ENCODE measurements at places on chromosomes 3 and 15.

DNA sequence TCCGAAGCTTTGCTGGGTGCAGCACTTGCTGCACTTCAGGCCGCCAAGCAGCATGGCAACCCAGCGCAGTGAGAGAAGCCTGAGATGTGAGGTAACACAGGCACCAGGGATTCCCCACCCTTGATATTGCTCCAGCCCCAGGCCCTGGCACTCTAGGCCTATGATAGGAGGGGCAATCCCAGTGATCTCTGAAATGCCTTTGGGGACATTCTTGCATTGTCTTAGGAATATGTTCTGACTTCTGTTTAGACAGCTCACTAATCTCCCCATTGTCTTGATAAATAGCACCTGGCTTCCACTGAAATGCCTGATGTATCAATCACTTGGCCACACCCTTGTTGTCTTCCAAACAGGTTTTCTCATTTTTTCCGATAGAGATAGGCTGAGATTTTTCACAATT, 102.8 kb downstream of the SOX14 start:
- DNase-seq, result no peak

DNA sequence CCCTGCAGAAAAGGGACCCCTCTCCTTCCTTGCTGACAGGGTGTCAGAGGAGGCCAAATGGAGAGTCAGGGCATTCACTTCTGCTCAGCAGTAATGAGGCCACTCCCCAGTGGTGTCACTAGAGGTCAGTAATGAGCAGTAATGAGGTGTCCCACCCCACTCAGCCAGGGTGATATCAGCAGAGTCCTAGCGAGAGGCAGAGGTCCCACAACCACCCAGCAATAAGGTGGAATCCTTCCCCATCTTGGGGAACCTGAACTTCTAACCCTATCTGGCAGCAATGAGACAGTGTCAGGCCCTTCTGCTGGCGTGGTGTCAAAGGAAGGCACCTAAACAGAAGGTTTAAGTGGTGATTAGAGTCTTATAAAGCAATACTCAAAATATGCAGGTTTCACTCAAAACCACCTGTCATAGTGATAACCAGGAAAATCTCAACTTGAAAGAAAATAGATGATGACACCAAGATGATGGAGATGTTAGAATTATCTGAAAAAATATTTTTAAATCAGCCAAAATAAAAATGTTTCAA, 12.9 kb downstream of the OCA2 start:
- DNase-seq, result peak; percentile 58

GRCh38 chr3:62131620-62132019, 241.7 kb downstream of the FEZF2 start:
- DNase-seq, result no peak

GRCh38 chr15:55221090-55222011, 24.6 kb upstream of the RSL24D1 start:
- peak; percentile 70 for DNase-seq

DNA sequence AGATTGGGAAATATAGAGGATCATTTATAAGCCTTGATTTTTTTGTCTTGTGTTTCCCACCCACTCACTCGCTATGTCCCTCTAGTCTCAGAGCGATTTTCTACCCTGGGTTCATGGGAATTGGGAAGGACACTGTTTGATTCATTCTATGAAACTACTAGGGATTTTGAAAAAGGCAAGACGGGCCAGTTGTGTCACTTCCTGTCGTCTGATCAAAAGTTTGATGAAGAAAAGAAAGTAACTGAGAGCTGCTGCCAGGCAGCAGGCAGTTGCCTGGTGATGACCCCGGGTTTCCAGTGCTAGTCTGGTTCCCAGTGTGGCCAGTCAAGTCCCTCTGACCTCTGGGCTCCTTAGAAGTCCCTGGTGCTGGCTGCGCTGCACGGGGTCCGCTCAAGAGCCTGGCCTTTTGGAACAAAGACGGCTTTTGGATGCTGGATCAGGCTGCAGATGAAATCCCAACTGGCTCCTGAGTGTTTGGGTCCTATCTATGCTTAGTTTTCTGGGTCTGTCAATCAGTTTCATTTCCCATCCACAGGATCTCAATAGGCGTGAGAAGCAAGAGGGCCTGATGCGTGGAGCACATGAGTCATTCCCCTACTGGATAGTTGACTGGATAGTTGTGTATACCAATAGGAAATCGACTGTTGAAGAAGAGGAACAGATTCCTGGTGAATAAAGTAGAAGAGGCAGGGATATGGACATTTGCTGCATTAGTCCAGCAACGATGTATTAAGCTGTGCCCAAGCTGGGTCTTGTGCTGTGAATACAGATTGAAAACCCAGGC, 89.7 kb downstream of the EEFSEC start:
- DNase-seq, result peak; percentile 28

- no peak for DNase-seq
Measured at GRCh38 chr3:15110206-15110605, 11.3 kb upstream of the RBSN start.

GRCh38 chr3:119965692-119966091, 128.6 kb downstream of the GSK3B start:
- no peak for DNase-seq

- DNase-seq, result no peak
Measured at GRCh38 chr3:31445701-31446100, 87.0 kb upstream of the STT3B start.

GRCh38 chr15:32928876-32929275, 211.1 kb downstream of the GREM1 start:
- no peak for DNase-seq

GRCh38 chr3:86990734-86991481, at the start of gene VGLL3:
Gene VGLL3, minus strand, starts transcription at chr3:86991149. Its CDS starts 406 bp downstream, at chr3:86990743.
- DNase-seq, result no peak

- peak; percentile 48 for DNase-seq
Measured at GRCh38 chr15:74826364-74826819, at the start of gene CPLX3. Gene CPLX3, plus strand, starts transcription at chr15:74826627. Its CDS starts 77 bp downstream, at chr15:74826704.

DNA sequence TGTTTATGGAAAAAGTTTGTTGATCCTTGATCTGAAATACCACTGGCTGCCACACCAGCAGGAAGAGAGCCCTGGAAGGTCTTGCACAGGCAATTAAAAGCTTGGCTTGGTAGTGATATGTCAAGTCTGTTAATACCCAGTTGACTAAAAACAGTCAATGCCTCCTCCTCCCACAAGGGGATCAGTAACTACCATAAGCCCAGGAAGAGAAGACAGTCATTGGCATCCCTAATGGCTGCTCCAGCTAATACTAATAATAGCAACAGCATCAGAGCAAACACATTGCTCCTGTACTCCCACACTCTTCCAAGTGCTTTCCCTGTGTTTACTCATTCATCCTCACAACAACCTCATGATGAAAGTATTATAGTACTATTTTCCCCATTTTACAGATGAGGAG, 528.6 kb downstream of the TAFA4 start:
- DNase-seq, result no peak

DNA sequence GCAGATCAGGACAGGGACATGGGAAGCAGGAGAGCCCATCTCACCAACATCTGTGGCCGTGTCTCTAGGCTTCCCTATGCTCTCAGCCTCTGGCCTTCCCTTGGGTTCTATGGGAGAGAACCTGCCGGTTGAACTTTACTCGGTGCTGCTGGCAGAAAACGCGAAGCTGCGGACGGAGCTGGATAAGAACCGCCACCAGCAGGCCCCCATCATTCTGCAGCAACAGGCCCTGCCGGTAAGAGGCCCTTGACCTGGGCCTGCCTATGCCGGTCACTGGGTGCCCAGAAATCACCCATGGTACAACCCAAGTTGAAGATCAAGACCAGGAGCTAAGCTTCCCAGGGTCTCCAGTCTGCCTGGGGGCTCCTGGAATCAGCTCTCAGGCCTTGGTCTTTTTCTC, 34.8 kb downstream of the CYP11A1 start:
- no peak for DNase-seq

- no peak for DNase-seq
Measured at GRCh38 chr3:178047496-178047895, 488.7 kb upstream of the KCNMB2 start.

DNA sequence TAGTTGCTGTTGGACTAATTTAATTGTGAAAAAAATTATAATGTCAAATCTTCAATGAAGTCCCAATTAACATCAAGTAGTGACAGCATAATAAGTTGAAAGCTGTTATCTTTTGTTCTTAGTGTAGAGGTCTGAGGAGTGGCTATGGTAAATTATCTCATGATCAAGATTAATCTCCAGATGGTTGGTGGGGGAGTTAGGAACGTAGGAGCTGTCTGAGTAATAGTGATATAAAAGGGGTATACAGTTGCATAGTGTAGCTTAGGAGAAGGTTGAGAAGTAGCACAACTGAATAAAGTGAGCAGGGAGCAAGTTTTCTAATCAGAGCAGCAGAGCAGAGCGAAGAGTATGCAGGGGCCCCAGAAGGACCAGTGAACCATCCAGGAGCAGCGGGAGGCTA, 19.5 kb downstream of the TMOD2 start:
- DNase-seq, result no peak

GRCh38 chr3:22565393-22565792, 637.7 kb upstream of the UBE2E2 start:
- DNase-seq, result no peak

GRCh38 chr3:107630779-107631178, 108.0 kb downstream of the BBX start:
- no peak for DNase-seq

DNA sequence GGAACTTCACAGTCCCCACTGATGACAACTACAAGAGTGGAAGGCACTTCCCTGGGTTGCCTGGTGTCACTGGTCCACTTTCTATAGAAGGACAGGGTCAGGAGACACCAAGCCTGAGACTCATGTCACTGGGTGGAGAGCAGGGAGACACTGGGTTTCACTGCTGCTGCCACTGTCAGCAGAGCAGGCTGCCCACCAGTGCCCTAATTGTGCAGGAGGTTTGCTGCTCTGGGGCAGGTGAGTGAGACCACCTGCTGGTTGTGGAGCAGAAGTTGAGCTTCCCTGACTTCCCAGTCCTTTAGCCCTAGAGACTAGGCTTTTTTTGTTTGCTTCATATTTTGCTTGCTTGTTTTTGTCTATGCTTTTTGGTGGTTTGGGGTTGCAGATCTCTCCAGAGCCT, 528.4 kb upstream of the RGMA start:
- DNase-seq, result no peak

DNA sequence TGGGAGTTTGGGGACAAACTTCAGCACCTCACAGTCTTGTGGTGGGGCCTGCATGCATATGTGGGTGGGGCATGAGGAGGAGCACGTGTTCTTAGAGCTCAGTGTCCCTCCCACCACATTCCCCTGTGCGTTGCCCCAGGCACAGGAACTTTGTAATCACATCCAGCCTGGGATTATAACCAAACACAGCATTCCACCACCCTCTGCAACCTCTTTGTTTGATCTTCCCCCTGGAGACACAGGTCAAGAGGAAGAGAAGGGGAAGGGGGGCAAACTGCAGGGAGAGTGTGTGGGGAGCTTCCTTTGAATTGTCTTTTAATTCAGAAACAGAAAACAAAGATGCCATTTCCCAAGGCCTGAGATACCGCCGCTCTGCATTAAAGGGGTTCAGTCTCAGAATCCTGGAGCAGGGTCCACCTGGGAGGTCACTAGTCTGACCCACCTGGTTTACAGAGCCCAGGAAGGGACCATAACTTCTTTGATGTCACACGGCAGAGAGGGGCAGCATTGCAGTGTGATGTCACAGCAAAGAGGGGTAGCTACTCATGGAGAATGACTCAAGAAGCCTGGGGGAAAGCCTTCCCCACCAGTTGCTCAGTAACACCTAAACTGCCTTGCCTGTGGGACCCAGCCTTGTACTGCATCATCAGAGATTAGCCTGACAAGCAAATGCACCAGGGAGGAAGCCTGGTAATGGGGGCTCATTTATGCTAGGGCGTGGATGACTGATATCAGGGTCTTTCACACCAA, 106.3 kb upstream of the RNU6-1 start:
- no peak for DNase-seq

DNA sequence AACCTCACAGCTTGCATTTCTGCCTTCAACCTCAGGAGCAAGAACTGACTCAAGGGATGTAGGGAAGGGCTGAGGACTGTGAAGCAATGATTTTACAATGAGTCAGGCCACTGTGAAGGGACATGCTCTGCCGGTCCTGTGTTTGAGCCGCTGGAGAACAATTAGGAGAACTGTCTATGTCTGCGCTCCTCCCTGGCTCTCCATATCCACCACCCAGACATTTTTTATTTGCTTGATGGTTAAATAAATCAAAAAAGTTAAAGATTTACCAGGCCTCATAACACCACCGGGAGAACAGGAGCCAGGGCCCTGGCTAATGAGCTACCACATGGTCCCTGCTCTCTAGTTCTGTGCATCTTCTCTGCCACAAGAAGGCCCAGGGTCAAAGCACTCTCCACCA, 29.6 kb downstream of the SEC61A1 start:
- DNase-seq, result no peak

- DNase-seq, result no peak
Measured at GRCh38 chr3:170301405-170301804, 56.1 kb upstream of the SKIL start.

DNA sequence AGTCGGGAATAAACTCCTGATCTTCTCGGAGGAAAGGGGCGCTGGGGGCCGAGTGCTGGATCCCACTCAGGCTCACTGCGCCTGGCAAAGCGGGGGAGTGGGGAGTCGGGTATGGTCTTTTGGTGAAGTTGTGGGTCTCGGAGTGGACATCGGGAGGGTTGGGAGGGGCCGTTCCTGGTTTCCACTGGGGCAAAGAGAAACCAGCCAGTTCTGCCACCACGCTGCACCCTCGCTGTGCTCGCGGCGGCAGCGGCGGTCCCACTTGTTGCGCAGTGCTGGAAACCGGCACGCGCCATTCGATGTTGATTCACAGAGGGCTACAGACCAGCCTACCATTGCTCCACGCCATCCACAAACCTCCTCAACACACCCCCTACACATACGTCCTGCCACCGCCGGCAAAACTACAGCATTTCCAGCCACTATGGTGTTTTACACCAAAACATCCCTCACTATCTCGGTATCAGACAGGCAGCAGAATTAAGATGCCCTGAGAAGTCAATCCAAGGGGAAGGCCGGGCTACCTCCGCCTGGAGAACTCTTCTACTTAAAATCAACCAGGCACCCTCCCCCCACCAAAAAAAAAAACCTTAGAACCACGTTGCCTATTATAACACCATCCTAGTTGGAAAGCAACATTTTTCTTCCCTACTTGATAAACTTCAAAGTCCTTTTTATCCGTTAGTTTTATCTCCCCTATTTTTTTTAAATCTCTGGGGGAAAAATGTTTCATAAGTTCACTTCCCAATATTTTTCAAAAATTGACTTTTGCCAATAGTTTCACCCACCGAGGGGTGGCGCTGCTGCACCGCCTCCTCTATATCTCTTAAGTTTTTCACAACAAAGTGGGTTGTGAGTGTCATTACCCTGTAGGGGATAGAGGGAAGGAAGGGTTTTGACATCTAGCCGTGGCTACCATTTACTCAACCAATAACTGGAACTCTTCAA, 3.6 kb downstream of the BCL6 start:
- no peak for DNase-seq

- peak; percentile 12 for DNase-seq
Measured at GRCh38 chr3:152183473-152183872, 85.3 kb upstream of the MBNL1 start.

- no peak for DNase-seq
Measured at GRCh38 chr3:147906285-147906684, 497.1 kb downstream of the ZIC1 start.

- no peak for DNase-seq
Measured at GRCh38 chr15:70933411-70933810, 40.8 kb downstream of the LRRC49 start.

- peak; percentile 11 for DNase-seq
Measured at GRCh38 chr3:160754371-160754854, 1.6 kb upstream of the PPM1L start.

- no peak for DNase-seq
Measured at GRCh38 chr15:62877276-62877857, 165.2 kb upstream of the TPM1 start.
